IPS DF 6.9 (cell line): ENCODE measurements at places on chromosomes 6 and 20.

DNA sequence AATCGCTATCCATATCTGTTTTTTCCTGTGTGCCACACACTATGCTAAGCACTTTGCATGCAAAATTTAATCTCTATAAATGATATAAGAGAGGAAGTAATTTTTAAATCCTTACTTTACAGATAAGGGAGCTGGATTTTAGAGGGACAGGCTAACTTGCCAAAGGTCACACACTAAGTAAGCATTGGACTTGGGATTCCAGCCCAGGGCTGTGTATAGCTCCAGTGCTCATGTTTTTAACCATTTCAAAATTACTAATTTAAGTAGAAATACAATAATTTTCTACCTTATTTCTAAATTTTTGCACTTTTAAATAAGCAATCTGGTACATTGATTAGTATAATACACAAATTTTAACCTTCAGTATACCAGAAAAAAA lies 144.6 kb downstream of the UST start:
- DNase-seq = no peak

GRCh38 chr20:33648396-33649004 lies 13.6 kb upstream of the C20orf144 start:
- no peak for DNase-seq

DNA sequence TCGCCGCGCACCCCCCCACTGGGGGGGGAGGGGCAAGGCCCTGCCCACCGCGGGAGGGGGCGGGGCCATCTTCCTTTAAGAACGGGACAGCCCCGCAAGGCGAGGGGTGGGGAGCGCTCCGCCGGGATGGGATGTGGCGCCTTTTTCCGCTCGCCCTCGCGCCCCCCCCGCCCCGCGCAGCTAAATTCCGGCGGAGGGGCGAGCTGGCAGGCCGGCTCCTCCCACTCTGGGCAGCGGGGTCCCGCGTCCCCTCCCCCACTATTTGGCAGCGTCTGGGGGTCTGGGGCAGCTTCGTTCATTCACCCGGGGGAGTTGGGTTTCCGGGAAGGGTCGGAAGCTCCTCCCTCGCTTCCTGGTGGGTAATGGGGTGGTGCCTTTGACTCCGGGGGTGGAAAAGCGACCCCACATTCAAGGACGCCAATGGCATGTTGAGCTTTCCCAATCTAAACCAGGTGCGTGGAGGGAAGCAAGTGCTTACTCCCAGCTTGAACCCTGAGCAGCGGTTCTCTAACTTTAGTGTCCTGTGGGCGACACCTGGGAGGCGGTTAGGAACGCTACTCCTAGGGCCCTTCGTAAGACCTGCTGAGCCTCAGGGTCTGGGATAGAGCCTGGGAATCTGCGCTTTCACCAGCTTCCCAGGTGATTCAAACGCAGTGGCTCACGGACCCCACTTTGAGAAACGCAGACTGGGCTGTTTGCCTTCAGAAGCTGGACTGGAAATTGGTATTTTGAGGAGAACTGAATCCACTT lies 927 bp downstream of the ASXL1 start:
- DNase-seq = peak; percentile 82

DNA sequence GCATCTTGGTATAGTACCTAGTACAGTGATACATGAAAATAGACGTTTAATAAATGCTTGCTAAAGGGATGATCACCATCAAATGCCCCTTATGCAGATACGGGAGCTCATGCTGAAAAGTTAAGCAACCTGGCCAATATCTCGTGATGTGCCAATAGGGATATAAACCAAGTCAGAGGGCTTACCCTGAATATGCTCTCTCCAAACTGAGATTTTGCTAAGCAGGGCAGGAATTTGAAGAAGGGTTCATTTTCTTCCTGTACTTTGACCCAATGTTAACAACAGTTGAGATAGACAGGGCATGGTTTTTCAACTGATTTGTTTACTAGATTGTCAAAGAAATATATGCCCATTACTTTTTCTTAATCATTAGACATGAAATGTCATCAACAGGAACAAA lies 219.3 kb upstream of the PREP start:
- DNase-seq = no peak

- DNase-seq = no peak
Measured at GRCh38 chr6:81475646-81476045, 276.8 kb downstream of the TENT5A start.

GRCh38 chr6:28209753-28210535 lies 15.1 kb upstream of the ZSCAN9 start:
- DNase-seq = no peak

- DNase-seq = no peak
Measured at GRCh38 chr6:162100096-162100495, 627.5 kb downstream of the PRKN start.

DNA sequence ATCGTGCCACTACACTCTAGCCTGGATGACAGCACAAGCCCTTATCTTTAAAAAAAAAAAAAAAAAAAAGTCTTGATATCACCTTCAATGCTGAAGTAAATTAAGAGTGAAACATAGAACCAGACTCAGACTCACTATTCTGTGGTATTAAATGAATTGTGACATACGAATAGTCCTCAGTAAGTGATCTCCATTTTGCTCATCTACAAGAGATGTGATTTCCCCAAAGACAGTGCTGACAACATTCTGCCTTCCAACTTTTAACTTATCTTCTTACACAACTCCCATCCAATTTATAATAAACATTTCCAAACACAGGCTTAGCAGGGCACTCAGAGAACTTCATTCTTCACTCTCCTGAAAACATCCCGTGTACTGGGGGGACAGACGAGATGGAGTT lies 8.0 kb downstream of the ZBTB24 start:
- DNase-seq = no peak

DNA sequence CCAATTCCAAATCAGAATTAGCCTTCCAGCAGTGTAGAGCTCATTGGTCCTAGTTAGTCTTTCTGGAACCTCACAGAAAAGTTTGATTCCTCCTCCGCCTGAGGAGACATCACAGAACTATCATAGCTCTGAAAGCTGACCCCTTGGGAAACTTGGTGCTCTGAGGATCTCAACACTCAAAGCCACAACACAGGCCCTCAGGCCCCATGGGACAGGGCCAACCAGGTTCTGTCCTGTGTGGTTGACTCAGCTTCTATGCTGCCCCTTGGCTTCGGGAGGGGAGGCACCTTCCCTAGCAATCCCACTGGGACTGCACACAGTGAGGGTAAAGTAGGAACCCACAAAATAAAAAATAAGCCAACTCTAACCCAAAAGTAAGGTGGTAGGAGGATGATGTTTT lies 237.5 kb upstream of the ECI2 start:
- no peak for DNase-seq

DNA sequence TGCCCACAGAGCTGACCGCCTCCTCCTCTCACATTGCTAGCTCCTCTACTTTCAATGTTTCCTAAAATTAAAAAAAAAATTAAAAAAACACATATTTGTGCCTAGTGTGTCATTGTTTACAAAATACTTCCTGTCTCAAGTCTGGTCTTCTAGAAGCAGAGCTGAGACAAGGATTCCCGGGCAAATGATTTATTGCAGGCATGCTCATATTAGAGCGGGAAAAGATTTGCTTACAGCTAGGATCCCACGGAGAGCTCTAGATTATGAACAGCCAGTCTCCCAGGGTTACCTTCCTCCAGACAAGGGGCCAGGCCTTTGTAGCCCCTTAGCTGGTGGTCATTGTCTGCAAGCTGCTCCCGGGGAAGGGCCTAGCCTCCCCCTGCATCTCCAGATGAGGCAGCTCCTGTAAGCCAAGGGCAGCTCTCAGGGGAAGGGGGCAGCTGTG lies 9.4 kb downstream of the PACSIN1 start:
- DNase-seq = no peak
